ENCODE measurements at places on chromosomes 5 and 9. TPM values are rescaled to one million over a fixed set of nuclear protein-coding genes. Genes with fewer than 3 reads are reported as not detected.

The TMC1 gene
- total RNA-seq = not detected

The NELFB gene
- 44.7 TPM for total RNA-seq

The MBLAC2 gene
- 5.9 TPM for total RNA-seq

The CYLC2 gene
- not detected for total RNA-seq

The ZNF883 gene
- 0.89 TPM for total RNA-seq

DNA sequence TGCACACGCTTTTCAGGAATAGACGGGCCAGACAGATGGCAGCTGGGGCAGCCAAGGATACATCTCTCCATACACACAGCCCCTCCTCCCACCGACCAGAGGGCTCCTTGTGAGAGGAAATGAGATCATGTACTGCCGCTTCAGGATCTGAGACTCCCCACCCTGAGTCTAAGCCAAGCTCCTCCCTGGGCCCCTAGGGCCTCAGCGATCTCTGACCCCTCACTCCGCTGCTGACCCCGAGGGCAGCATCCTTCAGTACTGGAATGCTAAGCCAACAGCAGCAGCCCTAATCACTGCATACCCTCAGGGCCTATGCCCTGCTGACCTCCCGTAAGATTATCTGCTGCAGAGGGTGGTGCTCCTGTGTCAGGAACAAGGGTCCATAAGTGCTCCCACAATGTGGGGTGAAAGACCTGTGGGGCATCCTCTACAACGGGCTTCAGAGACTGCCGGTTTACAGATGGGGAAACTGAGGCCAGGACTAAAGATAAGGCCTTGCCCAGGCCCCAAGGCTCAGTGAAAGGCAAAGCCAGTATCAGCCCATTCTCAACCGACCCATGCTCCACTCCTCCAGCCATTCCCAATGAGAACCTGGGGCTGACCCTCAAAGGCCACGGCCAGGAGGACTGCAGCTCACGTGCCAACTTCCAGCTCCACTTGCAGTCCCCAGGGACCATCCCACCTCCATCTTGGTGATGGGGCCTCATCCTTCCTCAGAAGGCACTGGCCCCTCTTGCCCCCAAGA lies 37.5 kb downstream of the BICD2 start:
- H3K27ac ChIP-seq = no peak overlapping the region
- no peaks in the 10 kb centered on the region for H3K27me3 ChIP-seq
- no peak for DNase-seq
- H3K36me3 ChIP-seq = peaks cover 35% of the 10 kb centered on the region

GRCh38 chr9:125656560-125656959 lies 50.4 kb downstream of the MAPKAP1 start:
- peaks cover 10% of the 10 kb centered on the region for H3K36me3 ChIP-seq
- no peak overlapping the region for H3K27ac ChIP-seq
- no peak overlapping the region for H3K4me3 ChIP-seq
- H3K27me3 ChIP-seq = no peaks in the 10 kb centered on the region

DNA sequence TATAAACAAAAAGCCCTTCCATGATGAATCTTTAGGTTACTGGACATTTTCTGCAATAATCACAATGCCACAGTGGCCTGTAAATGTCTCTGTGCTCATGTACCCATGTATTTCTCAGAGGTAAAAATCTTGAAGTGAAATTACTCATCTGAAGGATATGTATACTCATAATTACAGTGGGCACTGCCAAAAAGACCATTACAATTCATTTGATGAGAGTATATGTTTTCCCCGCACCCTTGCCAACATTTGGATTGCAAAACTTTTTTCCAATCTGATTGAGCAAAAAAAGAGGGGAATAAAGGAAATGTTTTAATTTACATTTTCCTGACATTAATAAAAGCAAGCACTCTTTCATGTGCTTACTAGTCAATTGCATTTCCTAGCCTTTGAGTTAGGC lies 110.5 kb downstream of the EPB41L4A start:
- H3K36me3 ChIP-seq = no peaks in the 10 kb centered on the region
- H3K4me1 ChIP-seq = peaks cover 5% of the 10 kb centered on the region
- no peak for DNase-seq
- no peak overlapping the region for H3K27ac ChIP-seq
- H3K27me3 ChIP-seq = no peaks in the 10 kb centered on the region
- no peak overlapping the region for H3K4me3 ChIP-seq

DNA sequence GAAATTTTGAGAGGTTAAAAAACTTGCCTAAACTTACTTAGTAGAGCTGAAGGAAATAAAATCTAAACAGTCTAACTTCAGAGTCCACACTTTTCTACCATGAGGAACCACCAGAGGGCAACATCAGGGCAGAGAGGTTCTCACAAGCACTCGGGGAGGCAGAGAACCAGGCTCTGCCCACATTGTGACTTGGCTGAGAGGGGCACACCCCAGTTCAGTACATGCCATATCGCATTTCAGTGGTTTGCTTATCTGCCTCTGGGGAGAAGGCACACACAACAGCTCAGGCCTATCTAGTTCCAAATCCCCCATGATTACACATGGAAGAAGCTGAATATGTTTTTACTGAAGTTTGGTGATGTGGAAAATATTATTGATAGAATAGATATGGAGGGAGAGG lies 49.2 kb downstream of the EQTN start:
- H3K27me3 ChIP-seq = no peaks in the 10 kb centered on the region
- no peak overlapping the region for H3K27ac ChIP-seq
- H3K36me3 ChIP-seq = no peaks in the 10 kb centered on the region
- peaks cover 9% of the 10 kb centered on the region for H3K4me1 ChIP-seq
- no peak overlapping the region for H3K4me3 ChIP-seq

GRCh38 chr5:53343187-53343586 lies 137.2 kb upstream of the FST start:
- H3K4me1 ChIP-seq = no peaks in the 10 kb centered on the region
- H3K36me3 ChIP-seq = no peaks in the 10 kb centered on the region
- no peaks in the 10 kb centered on the region for H3K27me3 ChIP-seq
- H3K4me3 ChIP-seq = no peak overlapping the region

DNA sequence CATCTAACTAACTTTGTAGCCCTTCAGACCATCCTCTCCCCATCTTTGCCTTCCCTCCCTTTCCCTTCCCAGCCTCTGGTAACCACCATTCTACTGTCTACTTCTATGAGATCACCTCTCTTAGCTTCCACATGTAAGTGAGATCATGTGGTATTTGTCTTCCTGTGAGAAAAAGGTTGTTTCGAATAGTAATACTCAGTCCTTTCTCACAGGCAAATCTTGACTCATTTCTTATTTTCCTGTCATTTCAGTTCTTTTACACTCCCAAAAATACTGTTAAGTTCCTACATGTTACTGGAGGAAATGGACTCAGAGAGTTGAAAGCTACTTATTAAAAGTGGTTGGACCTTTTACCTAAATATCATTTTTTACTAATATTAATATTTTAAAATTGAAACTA lies 82.1 kb downstream of the SLF1 start:
- H3K4me1 ChIP-seq = no peaks in the 10 kb centered on the region
- no peak overlapping the region for H3K4me3 ChIP-seq
- DNase-seq = no peak
- H3K36me3 ChIP-seq = peaks cover 6% of the 10 kb centered on the region
- no peaks in the 10 kb centered on the region for H3K27me3 ChIP-seq
- no peak overlapping the region for H3K27ac ChIP-seq

- no peak for DNase-seq
- peaks cover 9% of the 10 kb centered on the region for H3K4me1 ChIP-seq
- no peak overlapping the region for H3K4me3 ChIP-seq
- no peaks in the 10 kb centered on the region for H3K36me3 ChIP-seq
Measured at GRCh38 chr9:101510459-101510858, 23.2 kb upstream of the RNF20 start.

DNA sequence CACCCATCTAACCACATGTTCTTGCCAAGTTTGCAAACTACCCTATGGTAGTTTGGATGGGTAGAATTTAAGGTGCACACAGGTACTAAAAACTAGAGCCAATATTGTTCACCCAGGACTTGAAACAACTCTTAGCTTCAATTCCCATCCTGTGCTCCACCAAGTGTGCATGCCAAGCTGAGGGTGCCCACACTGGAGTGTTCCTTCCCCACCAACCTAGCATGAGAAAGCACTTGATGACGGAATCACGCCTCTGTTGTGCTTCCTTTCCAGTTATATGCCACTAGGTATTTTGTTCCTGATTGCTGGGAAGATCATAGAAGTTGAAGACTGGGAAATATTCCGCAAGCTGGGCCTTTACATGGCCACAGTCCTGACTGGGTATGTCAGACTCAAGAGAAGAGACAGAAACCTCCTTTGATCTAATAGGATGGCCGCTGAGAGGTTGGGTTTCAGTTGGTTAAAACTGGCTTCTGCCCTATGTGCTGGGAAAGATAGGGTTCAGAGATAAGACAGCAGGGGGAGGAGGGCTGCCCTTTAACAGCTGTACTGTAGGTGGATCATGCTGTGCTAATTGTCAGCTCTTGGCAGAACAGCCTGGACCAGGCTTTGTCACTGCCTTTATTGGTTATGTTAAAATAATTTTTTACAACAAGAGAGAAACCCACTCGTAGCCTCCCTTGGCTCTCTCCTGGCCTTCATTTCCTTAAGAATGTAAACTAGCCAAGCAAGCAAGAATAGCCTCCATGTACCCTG lies 83.5 kb downstream of the SLC1A1 start:
- no peaks in the 10 kb centered on the region for H3K4me1 ChIP-seq
- H3K27me3 ChIP-seq = no peaks in the 10 kb centered on the region
- no peak overlapping the region for H3K27ac ChIP-seq
- DNase-seq = no peak

DNA sequence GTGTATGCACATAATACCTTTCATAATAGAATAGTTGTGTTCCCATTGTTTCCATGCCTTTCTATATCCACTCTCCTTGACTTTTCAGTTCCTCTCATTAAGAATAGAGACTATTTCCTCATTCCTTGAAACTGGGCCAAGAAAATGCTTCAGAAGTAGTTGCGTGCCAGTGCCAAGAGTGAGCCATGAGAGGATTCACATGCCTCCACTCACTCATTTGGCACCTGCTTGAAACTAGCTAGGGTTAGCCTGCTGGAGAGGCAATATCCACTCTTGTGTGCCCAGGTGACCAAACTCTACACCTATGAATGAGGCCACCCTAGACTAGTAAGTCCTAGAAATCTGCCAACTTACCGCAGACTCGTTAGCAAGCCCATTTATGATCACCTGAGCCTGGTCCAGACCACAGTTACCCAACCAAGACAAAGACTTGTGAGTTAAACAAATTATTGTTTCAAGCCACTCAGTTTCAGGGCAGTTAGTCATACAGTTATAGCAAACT lies 276.3 kb downstream of the EPB41L4A start:
- no peak overlapping the region for H3K27ac ChIP-seq
- H3K27me3 ChIP-seq = no peaks in the 10 kb centered on the region
- peak; percentile 50 for DNase-seq
- H3K4me1 ChIP-seq = peaks cover 32% of the 10 kb centered on the region

GRCh38 chr9:82582693-82583092 lies 480.2 kb downstream of the RASEF start:
- no peaks in the 10 kb centered on the region for H3K36me3 ChIP-seq
- no peak overlapping the region for H3K4me3 ChIP-seq
- H3K27ac ChIP-seq = no peak overlapping the region
- no peaks in the 10 kb centered on the region for H3K4me1 ChIP-seq
- H3K27me3 ChIP-seq = no peaks in the 10 kb centered on the region

Data from lower lobe of right lung (tissue), 2 donors.